Ecto neural progenitor cell (in vitro differentiated cells): ENCODE measurements at places on chromosomes 6 and 20.

DNA sequence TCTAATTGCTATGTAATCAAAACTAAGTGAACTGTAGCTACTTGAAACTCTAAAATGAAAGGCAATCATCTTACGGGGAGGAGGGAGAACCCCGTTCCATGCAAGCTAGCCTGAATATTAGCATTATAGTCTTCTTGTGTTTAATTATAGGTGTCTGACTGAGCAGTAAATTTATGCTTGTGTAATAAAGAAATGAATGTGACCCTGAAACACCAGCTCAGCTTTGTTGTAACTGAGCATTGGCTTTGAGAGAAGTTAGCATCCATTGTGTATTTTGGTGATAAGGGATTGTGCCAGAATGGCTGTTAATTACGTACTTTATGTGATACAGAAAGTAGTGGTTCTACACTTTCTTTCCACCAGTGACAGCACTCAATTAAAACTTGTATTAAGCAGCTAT is 86.9 kb downstream of the QKI start:
- no peak for DNase-seq

DNA sequence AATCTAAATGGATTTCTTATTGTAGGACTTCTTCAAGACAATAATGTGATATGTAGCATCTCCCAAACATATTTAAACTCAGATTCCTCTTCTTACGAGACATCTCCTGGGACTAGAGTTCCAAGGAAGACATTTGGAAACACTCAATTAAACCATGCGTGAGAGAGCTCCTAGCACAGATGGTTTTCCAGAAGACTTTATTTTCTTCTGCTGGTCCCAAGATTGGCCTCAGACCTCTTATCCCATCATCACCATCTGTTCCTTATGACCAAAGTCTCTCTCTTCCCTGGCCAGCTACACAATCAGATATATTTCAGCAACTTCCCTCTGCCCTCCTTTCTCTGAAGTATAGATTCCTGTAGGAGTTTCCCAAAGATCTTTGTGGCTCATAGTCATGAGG is 93.2 kb upstream of the JARID2 start:
- no peak for DNase-seq

DNA sequence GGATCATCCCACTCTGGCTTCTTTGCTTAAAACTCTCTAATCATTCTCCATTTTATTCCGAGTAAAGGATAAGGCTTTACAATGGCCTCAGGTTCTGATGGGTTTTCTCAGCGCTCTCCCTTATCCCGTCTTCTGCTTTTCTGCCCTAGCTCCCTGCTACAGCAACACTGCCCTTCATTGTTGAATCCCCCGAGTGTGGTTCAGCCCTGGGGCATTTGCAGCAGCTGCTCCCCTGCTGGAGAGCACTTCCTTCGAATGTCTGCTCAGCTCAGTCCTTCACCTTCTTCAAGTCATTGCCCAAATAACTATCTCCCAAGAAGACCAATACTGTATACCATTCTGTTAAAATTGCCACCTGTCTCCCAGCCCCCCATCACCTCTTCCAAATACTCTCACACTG is 111.8 kb downstream of the TBXT start:
- no peak for DNase-seq

DNA sequence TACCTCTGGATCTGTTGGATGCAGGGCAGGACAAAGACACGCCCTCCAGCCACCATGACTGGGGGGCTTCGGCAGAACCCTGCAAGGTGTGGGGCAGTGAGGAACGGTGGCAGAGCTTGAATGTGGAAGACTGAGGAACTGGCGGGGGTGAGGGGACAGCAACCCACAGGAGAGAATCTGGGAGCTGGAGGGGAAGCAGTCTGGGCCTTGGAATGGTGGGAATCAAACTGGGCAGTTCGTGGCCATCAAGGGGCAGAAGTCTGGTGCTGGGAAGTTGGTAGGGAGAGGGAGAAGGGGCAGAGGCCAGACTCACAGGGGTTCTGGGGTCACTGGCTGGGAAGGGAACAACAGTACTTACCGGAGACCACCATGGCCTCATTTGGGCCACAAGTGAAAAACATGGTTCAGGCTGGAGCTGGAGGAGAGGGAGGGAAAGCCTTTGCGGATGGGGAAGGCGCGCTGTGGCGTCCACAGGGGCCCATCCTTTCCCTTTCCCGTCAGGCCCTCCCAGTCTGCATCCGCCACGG is 635 bp downstream of the FLOT1 start:
- DNase-seq, result no peak

DNA sequence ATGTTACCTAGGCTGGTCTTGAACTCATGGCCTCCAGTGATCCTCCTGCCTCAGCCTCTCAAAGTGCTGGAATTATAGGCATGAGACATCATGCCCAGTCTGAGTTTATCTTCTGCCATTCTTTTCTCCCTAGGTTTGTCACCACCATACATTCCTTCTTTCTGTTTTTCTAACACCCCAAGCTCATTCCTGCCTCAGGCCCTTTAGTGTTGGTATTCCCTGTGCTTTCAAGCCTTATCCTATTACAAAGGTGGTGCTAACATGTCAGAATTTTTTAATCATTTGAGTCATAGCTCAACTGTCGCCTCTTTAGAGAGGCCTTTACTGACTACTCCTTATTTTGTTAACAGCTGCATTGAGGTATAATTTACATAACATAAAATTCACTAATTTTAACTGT is 221.1 kb upstream of the PRSS16 start:
- no peak for DNase-seq

DNA sequence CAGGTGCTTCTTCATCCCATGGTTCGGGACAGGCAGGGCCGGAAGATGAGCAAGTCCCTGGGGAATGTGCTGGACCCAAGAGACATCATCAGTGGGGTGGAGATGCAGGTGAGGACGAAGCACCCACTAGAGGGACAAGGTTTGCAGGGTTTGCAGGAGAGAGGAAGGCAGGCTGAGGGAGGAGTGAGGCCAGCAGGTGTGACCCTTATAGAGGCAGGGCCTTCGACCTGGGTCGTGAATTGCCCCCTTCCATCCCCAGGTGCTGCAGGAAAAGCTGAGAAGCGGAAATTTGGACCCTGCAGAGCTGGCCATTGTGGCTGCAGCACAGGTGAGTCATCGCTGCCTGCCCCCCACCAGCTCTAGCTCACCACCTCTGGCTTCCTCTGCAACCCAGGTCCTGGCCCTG is 8.4 kb downstream of the VARS2 start:
- no peak for DNase-seq

DNA sequence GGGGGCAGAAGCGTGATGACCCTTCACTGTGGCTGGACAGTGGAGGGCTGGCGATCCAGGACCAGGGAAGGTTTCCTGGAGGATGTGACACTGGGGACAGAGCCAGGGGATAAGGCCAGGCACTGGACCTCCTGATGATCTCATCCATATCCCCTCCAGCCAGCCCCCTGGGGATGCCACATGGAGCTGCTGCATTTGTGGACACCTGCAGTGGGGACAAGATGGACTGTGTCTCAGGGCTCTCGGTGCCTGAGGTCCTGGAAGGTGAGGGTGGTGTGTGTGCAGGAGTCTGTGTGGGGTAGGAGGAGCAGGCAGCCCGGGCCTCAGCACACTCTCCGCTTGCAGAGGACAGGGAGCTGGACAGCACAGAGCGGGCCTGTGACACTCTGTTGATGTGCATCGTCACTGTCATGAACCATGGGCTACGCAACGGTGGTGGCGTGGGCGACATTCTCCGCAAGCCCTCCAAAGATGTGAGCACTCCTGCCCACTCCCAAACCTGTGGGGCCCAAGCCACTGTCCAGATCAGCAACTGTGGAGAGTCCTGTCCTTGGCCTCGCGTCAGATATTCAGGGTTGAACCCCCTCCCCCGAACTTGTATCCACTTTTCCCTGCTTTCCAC is 19.9 kb downstream of the UQCC2 start:
- no peak for DNase-seq

DNA sequence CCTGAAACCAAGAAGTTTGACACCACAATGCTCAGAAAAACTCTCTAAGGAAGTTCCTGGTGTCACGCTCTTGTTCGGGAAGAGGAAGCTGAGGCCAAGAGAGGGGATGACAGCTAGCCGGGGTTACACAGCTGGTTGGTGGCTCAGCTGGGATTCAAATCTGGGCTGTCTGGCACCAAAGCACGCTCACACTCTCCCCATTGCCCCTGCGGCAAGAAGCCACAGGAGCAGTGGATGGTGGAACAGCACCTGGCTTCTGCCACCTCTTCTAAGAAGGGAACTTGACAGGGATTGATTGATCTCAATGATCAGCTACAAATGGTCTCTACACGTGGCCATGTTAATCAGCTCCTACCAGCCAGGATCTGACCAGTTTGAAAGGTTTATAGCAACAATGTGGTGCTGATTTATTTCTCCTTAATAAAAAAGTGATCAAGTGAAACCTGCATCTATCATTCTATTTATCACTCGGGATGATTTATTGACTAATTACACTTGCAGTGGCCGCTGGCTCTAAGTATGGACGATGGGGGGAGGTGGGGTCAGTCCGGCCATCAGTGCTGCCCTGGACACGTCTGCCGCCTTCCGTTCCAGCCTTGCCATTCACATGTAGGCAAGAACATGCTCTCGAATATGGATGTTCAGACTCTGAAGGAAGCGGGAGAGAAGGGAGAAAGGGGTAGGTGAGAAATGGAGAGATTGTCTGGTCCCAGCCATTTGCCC is 71.9 kb upstream of the TOP1 start:
- peak; percentile 18 for DNase-seq

GRCh38 chr6:20933057-20933788 is 399.0 kb downstream of the CDKAL1 start:
- no peak for DNase-seq

GRCh38 chr6:127453845-127454619 is 5.2 kb downstream of the KIAA0408 start:
- no peak for DNase-seq

- no peak for DNase-seq
Observed at GRCh38 chr6:79143320-79143898, 65.4 kb upstream of the PHIP start.

- no peak for DNase-seq
Observed at GRCh38 chr6:21739838-21740237, 146.3 kb downstream of the SOX4 start.

GRCh38 chr6:112470376-112470775 is 123.2 kb downstream of the RFPL4B start:
- DNase-seq, result no peak

- DNase-seq, result no peak
Observed at GRCh38 chr6:140071601-140072062, 697.2 kb upstream of the CITED2 start.

DNA sequence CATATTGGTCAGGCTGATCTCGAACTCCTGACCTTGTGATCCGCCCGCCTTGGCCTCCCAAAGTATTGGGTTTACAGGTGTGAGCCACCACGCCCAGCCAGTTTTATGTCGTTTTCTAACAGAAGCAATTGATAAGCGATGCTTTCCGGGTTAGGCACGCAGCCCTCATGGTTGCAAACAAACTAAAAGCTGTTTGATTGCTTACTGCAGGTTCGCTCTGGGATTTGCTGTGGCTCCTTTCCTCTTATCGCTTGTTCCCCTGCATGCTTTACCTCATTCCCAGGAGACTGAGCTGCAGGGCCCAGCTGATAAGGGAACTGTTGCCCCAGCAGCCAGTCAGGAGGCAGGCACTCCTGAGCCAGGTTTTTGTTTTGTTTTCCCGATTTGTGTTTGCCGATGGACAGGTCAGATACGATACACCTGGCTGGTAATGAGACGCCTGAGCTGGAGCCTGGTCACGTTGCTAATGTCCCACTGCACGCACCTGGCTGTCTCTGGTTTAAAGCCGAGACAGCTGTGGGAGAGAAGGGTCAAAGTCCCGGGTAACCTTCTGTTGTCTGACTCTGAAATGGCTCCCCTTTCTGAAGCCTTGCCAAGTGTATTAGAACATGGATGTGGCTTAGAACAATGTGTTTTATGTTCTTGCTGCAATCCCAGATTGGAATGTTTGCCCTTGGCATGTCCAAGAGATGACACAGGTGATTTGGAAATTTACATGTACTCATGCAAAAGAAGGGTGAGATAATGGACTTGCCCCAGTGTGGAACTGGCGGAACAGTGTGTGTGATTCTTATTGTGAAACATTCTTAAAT is 19.9 kb downstream of the DSP start:
- no peak for DNase-seq

GRCh38 chr20:8474027-8474668 is 342.1 kb downstream of the PLCB1 start:
- no peak for DNase-seq

- DNase-seq, result no peak
Observed at GRCh38 chr6:52704060-52704459, 33.1 kb downstream of the TMEM14A start.

- DNase-seq, result no peak
Observed at GRCh38 chr20:36364506-36364905, 58.4 kb downstream of the DLGAP4 start.

DNA sequence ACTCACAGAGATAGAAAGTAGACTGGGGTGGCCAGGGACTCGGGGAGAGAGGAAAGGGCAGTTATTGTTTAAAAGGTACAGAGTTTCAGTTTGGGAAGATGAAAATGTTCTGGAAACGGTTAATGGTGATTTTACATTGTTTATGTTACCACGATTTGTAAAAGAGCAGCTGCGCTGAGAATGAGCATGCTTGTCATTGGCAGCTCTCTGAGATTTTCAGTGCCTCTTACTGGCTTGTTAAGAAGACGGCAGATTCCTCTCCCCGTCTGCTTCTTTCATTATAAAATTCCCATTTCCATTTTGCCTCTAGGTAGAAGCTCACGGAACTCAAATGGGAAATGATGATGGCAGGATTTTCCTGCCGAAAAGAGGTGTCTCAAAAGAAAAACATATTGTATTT is 39.7 kb upstream of the PPP1R3G start:
- no peak for DNase-seq

GRCh38 chr6:104532462-104532861 is 327.3 kb downstream of the HACE1 start:
- no peak for DNase-seq

DNA sequence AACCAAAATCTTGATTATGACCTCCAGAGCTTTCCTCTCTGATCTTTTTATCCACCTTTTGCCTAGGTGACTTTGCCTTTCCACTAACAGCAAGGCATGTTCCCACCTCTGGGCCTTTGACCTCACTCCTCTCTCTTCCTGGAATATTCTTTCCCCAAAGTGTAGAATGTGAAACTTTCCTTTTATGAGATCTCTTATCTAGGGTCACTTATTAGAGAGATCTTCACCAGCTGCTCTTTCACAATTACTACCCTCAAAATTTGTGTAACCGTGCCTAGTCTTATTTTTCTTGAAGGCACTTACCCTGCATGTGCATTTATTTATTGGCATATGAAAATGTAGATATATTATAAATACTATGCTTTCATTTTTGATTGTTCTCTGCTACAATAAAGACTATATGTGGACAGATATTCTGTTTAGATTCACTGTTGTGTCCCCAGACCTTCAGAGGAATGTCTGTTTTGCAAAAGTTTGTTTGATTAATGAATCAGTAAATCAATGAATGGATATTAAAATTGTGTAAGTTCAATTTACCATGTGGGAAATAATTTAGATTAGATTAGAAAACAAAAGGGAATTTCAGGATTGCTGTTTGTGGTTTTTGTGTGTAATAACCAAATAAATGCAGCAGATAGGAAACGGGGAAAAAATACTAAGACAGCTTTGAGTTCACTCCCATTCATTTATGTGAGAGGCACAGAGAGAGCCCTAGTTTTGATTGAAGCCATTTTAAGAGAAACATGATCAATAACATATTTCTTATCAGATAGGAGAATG is 207.0 kb downstream of the ADGB start:
- DNase-seq, result no peak

GRCh38 chr20:49694450-49695071 is 19.1 kb downstream of the B4GALT5 start:
- DNase-seq, result peak; percentile 28

- peak; percentile 91 for DNase-seq
Observed at GRCh38 chr6:26156105-26156849, 69.0 kb downstream of the HFE start.
